ENCODE measurements at places on chromosomes 7 and 10.

- DNase-seq: no peak
Observed at GRCh38 chr10:128245026-128245425, 118.8 kb upstream of the MKI67 start.

- DNase-seq: no peak
Observed at GRCh38 chr10:93568105-93568390, 1.6 kb downstream of the FFAR4 start.

GRCh38 chr7:5005066-5005465, 40.6 kb upstream of the RBAK start:
- DNase-seq: no peak

DNA sequence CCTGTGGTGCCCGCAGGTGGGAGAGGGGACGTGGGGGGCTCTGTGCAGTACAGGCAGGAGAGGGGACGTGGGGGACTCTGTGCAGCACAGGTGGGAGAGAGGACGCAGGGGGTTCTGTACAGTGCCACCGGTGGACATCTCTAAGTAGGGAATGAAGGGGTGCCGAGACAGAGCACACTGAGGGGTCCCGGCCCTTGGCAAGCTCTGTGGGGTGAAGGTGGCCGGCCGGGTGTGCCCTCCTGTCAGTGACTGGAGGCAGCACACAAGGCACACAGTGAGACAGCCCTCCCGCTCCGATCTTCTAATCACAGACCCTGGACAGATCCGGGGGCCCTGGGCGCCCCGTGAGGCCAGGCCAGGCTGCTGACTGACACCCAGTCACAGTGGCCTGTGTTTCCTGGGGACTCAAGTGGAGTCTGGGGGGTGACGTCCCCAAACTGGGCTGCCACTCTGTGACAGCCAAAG, 11.2 kb downstream of the GPR146 start:
- DNase-seq: no peak

DNA sequence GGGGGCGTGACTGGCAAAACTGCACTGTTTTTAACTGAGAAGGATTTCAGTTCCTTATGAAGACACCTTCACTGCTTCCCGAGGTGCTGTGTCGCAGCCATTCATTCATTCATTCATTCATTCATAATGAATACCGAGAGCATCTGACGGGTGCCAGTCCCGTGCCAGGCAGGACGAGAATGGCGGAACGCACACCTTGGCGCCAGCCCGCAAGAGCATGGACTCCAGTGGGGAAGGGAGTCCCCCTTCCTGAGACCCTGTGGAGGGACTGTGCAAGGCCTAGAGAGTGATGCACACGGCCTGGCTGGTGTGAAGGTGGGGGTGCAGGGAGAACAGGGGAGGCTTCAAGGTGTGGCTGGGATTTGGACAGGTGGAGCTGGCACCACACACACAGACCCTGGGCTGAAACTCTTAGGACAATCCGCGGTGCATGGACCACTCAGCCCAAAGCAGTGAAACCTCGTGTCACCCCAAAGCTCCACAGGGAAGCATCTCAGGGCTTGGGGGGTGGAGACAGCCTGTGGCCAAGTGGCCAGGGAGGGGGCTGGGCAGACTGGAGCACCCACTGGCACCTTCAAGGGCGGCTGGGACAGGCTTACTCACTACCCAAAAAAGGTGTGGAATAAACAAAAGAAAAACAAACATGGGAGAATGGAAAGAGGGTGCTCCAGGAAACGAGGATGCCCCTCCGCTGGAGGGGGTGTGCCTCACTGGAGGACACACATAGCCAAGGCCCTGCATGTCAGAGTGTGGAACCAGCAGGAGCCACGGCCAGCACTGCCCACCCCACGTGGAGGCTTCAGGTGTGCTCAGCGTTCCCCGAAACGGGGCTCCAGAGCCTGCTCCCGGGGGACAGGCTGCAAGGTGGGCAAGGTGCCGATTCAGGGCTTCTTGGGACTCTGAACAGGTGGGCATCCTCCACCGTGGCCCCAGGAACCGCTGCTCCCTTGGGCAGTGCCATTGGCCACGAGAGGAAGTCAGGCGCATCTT, 37.7 kb downstream of the EBF3 start:
- DNase-seq: no peak

- DNase-seq: no peak
Observed at GRCh38 chr7:9125246-9125645, 691.8 kb downstream of the NXPH1 start.

DNA sequence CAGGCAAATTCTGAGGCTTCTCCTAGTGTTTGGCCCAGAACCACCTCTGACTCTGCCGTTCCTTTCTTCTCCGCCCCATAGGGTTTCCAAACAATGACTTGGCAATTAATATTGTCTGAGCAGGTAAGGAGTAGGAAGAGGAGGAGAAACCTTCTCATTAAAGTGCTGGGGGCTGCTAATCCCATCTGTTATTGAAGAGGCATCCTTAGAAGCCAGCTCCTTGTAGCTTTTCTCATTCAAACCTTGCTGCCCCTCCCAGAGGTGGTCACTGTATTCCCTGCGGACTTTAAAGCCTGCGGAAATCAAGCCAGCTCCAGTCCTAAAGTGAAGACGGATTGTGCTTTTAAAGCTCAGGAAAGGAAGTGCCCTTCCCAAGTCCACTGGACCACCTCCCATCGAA, 1.4 kb upstream of the NKX1-2 start:
- DNase-seq: no peak

DNA sequence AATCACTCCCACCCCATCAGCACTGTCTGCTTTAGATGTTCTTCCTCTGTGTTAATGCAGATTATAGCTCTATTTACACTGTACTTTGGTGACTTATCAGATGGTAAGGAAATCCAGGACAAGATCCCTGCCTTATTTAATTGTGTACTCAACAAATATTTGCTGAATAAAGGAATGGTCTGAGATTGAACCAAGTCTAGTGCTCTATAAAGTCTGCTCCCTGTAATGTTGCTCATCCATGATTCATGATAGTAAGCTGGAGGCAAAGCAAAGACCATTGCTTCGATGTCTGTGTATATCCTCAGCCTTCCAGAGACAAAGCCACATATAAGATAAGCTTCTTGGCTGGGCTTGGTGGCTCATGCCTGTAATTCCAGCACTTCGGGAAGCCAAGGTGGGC, 33.5 kb downstream of the PLCE1 start:
- DNase-seq: no peak

DNA sequence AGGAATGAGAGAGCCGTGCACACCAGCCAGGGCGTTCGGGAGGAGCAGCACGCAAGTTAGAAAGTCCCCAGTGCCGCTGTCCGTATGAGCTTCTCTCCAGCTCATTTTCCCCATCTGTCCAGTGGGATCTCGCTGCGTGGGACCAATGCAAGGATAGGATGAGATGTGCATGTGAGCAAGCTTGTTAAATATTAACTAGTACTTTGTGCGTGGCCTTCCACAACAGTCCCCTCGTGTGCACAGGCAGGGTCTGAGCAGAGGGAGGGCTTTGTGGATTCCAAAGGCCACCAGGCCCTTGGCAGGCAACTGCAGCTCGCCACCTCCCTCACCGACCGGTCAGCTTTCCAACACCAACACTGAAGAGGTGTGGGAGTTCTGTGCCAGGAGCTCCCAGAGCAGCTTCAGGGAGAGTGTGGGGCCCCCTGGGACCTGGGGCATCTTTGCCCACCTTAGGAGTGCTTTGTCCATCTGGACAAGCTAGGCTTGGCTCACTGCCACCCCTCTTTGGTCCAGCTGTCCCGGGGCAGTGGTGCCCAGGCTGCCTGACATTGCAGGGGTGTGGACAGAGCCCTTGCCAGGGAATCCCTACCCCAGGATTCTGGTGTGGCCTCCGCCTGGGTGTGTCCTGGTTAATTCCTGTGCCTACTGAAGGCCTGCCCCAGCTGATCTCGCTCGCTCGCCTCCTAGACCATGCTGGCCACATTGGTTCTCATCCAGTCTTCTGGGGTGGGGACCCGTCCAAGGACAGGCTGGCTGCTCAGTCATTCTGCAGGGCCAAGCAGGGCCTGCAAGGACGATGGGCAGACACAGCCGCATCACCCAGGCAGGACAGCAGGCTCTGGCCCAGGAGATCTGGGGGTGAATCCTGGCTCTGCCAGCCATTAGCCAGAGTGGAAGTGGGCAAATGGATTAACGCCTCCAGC, 5.3 kb downstream of the FAM20C start:
- no peak for DNase-seq

GRCh38 chr10:60521974-60522405, 132.3 kb upstream of the ANK3 start:
- no peak for DNase-seq

- DNase-seq: no peak
Observed at GRCh38 chr10:11756766-11757315, 14.7 kb downstream of the ECHDC3 start.

GRCh38 chr10:51445588-51445987, 253.8 kb downstream of the CSTF2T start:
- no peak for DNase-seq

- no peak for DNase-seq
Observed at GRCh38 chr7:107581387-107582013, 1.5 kb downstream of the BCAP29 start.

DNA sequence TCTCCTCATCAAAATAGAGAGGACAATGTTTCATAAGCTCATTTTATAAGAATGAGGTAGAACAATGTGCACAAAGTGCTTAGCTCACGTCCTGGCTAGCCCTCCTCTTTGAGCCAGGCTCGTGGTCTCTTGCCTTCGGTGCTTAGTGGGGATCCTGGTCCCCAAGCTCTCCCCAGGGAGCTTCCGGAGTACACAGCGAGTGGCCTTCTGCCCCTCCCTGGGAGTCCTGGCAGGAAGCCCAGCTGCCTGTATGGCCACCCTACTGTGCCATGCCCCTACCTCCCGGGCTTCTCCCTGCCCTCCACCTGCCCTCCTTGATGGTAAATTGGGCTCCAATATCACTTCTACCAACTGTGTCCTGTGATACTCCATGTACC, 868 bp downstream of the MYO1G start:
- no peak for DNase-seq

DNA sequence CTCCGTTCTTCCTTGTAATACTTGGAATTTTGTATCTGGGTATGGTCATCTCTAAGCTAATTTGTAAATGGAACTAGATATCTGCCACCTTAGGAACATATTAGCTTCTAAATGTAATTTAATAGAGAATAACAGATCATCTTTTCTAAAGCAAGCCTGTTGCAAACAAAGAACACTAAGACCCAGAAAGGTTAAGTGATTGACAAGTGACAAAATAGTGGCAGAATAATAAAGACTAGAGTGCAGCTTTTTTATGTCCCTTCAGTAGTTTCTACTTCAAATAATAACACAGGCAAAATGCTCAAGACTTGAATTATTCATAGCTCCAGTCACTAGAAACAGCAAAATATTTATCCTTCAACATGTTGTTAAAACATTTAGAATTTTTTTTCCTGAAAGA, 91.7 kb downstream of the MET start:
- no peak for DNase-seq

- no peak for DNase-seq
Observed at GRCh38 chr7:45435846-45436245, 138.3 kb upstream of the ADCY1 start.

GRCh38 chr7:27064159-27064558, 31.6 kb downstream of the HOXA1 start:
- DNase-seq: no peak

DNA sequence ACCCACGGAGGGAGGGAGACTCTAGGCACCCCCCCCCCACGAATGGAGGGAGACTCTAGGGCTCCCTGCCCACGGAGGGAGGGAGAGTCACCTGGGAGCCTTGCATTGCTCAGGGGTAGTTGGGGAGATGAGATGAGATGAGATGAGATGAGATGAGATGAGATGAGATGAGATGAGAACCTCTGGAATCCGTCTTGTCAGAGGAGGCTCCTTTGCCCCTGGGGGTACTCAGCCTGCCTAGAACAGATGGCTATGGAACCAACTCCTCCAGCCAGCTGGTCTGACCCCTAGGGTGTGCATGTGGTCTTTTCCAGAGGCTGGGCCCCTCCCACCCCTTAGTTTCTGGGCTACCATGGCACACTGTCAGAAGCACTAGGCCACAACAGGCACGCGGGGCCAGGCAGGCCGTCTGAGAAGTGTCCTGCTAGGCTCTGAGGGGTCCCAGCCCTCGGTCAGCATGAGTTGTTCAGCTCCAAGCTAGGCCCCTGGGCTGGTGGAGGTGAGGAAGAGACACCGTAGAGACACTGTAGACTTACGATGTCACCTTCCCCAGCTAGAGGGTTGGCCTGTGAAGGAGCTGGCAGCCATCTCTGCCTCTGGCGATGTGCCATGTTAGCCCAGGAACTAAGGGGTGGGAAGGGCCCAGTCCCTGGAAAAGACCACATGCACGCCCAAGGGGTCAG, 8.8 kb downstream of the TSPAN15 start:
- no peak for DNase-seq

GRCh38 chr7:94060752-94061151, 56.6 kb upstream of the BET1 start:
- no peak for DNase-seq

- DNase-seq: peak; percentile 17
Observed at GRCh38 chr7:105462765-105463420, 59.2 kb downstream of the PUS7 start.

- DNase-seq: no peak
Observed at GRCh38 chr10:60043561-60044241, 137.3 kb upstream of the CCDC6 start.

- DNase-seq: no peak
Observed at GRCh38 chr7:85765698-85766298, 578.9 kb upstream of the SEMA3D start.

GRCh38 chr7:106101726-106102125, 10.4 kb downstream of the SYPL1 start:
- no peak for DNase-seq

DNA sequence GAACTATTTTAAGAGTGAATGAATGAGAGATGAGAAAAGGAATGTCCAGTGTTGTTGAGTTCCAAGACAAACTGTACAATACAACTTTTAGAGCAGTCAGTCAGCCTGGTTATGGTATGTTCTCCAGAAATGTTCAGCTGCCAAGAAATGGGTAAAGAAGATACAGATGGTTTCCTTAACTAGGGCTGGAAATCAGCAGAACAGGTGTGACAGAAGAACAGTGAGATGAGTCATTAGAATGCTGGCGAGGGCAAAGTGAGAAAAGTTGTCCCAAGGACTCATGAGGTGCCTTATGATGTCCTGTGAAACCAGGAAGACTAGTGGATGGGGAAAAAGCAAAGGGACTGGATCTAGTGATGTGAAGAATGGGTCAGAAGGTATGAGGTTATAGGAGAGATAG, 20.8 kb upstream of the SEPTIN7 start:
- DNase-seq: no peak

- no peak for DNase-seq
Observed at GRCh38 chr7:159056737-159057136, 87.9 kb downstream of the VIPR2 start.

DNA sequence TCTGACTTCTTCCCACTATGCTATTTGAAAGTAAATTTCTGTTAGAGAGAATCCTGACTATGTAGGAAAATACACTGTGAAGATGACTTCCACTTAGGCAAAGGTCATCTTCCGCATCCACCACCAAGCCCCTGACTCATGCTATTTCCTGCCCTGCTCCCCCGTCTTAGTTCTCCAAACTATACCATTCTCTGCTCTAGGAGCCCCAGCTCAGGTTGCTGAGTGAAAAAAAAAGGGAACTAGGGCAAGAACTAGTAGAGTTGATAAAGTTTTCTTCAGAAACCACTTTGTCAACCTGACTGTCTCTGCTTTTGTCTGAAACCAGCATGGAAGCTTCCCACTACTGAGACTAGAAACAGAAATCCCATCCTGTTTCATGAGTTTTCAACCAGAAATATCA, 96.9 kb downstream of the EVX1 start:
- peak; percentile 7 for DNase-seq
